ENCODE measurements at places on chromosomes 2 and 18.

DNA sequence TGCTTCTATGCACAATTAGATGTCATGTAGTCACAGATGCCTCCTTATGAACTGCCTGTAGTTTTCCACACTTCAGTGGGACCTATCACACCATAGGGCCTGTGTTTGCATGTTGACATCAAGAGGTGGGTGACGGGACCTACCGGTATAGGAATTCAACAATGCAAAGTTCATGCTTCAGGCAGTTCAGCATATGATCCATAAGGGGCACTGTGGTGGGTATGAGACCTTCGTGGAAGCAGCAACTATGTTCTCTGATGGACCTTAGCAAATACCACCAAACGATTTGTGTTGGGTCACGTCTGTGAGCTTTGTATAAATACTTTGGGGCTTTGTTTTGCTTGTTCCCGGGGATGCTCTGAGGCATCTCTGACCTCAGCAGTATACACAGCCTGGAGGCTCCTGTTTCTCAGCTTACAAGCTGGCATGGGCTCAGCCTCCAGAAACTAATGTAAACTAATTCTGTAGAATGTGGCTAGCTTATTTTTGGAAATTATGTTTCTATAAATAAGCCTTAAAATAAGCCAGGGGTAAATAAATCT lies 111.6 kb downstream of the DTNA start:
- peak; percentile 6 for DNase-seq

- no peak for DNase-seq
These were observed 629.4 kb downstream of the TSN start for GRCh38 chr2:122384768-122385333.

DNA sequence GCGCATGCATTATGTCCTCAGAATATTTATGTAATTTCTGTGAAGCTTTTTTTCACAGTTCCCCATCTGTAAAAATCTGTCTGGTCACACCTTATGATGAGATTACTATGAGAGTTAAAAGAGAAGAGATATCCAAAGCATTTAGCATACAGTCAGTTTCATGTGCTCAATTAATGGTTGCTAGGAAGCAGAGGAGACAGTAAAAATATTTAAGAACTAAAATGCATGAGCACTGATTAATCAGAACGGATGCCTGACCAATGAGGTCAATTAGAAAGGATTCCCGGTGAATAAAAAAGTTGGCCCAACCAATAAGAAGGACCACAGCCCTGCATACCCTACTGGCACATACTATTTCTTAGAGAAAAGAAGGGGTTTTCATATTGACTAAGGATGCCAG lies 12.0 kb upstream of the CRIM1 start:
- no peak for DNase-seq

GRCh38 chr2:135245071-135245470 lies 193.0 kb downstream of the RAB3GAP1 start:
- DNase-seq = peak; percentile 18

DNA sequence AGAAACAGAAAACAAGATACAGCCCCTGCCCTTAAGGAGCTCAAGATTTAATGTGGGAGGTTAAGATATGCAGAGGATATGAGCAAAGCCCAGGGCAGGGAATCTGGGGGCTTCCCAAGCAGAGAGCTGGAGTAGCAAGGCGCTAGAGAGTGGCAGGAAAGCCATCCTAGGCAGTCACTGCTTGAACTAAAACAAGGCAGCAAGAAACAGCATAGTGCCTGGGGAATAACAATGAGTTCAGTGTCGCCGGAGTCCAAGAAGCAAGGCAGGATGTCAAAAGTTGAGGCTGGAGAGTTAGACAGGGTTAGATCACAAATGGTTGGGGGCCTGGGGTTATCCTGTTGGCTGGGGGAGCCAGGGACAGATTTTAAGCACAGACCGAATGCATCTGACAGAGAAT lies 24.6 kb downstream of the CDH2 start:
- DNase-seq = no peak

DNA sequence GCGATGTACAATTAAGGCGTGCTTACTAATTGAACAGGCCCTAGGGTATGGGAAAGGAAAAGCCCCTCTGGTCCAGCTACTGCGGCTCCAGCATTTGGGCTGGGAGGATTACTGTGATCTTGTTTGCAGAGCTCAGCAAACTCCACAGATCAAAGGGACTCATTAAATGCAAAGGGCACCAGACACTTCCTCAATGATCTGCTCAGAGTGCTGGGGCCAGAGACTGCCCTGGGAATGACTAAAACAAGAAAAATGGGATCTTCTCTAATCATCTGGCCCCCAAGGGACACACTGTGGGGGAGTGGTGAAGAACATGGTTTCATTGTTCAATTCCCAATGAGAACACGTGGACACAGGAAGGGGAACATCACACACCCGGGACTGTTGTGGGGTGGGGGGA lies 85.0 kb downstream of the MARCHF4 start:
- peak; percentile 83 for DNase-seq

DNA sequence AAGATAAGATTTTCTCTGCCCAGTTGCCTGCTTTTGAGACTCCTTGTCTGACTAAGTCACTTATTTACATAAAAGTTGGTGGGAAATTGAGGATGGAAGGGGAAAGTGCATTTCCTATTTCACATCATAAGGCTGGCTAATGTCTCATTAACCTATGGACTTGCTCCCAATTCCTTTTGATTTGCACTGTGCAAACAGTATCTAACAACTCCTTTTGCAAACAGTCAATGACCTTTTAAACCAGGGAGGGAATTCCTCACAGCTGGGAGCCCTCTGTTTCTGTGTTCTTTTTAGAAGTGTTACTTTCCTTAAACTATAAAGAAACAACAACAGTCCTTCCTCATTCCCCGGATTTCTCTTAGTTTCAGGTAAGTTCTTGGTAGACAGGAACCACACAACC lies 272.8 kb downstream of the RND3 start:
- no peak for DNase-seq

DNA sequence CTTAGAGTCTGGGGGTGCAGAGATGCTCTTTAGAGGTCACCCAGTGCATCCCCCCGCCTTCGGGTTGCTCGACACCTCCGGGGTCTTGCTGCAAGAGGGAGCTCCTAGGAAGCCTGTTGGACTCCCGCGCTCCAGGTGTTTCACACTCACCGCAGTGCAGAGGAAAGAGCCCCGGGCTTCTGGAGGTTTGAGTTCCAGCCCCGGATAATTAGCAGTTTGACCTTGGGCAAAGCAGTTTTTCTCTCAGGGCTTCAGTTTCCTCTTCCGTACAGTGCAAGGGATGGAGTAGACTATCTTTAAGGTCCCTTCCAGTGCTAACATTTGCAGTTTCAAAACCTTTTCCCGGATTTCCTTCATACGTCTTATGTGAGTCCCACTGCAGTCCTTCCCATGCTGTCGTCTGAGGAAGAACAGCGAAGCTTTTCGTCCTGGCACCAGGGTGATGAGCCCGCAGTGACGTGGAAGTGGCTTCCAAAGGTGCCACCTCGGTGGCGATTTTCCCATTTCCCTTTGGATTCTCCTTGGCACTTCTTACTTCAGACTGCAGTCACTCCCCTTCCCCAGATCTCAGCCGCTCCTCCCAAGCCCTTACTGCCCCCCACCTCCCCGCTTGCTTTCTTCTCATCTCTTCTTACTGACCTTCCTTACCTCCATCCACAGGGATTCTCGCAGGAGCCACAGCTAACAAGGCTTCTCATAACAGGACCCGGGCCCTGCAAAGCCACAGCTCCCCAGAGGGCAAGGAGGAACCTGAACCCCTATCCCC lies 585 bp downstream of the PNKD start:
- no peak for DNase-seq

GRCh38 chr2:176501617-176502016 lies 232.4 kb downstream of the MTX2 start:
- DNase-seq = no peak

GRCh38 chr18:45997700-45998151 lies 30.6 kb upstream of the EPG5 start:
- no peak for DNase-seq

DNA sequence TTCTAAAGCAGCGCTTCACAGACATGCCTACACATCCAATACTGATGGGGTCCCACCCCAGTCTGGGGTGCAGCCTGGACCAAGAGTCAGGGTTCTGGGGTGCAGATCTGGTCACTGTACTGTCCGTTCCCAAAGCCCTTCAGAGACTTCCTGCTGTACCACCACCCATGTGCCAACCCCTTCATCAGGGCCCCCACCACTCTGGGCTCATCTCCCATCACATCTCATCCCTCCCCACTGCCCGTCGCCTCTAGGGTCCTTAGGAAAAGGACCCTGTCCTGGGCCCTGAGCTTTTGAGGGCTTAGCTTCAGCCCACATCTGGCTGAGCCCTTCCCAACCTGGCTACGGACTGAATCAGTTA lies 37.9 kb upstream of the ID2 start:
- no peak for DNase-seq

GRCh38 chr2:200077210-200077650 lies 121.8 kb downstream of the MAIP1 start:
- DNase-seq = peak; percentile 87

GRCh38 chr18:48555465-48555995 lies 16.7 kb downstream of the CTIF start:
- no peak for DNase-seq

DNA sequence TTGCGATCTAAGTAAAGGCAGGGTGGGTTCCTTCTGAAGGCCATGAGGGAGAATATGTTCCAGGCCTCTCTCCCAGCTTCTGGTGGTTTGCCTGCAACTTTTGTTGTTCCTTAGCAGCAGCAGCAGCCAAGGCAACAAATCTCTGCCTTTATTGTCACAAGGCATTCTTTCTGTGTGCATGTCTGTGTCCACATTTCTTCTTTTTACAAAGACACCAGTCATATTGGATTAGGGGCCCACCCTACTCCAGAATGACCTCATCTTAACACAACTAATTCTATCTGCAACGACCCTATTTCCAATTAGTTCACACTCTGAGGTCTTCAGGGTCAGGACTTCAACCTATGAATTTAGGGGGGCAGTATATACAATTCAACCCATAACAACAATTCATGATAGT lies 587.5 kb downstream of the XIRP2 start:
- no peak for DNase-seq

DNA sequence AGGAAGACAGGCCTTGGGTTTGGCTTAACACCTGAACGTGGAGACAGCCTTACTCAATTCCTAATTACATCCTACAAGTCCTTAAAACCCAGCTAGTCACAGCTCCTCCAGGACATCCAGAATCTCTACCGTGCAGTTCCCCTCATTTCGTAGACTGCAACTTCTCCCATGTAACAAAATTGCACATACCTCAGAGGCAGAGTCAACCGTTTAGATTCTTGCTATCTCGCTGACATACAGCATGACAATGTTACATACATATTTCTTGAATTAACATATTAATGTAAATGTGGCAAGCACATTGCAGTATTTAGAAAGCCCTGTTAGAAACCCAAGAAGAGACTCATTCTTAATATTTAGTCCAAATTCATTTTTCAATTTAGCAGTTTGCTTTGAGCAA lies 358.7 kb downstream of the SETBP1 start:
- DNase-seq = peak; percentile 39

DNA sequence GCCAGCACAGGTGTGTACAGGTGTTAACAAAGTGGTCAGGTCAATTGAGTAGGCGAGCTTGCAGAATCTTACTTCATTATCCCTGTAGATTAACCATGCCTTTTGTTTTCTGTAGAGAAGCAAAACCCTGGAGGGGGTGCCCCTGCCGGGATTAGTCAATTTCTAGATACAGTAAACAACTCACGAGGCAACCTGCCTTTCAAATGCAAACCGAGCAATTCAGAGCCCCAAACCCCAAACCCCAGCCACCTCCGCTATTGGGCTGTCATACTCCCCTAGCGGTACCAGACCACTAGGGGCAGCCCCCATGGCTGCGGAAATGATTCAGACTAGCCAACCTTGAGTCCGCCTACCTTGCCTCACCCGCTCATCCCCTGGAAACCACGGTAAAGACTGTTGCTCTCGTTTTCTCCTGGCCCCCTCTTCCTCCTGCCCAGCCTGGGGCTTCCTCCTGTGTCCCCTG lies 61.4 kb upstream of the KIF5C start:
- no peak for DNase-seq

- DNase-seq = no peak
These were observed 391.9 kb upstream of the RAB6C start for GRCh38 chr2:129587426-129588064.

DNA sequence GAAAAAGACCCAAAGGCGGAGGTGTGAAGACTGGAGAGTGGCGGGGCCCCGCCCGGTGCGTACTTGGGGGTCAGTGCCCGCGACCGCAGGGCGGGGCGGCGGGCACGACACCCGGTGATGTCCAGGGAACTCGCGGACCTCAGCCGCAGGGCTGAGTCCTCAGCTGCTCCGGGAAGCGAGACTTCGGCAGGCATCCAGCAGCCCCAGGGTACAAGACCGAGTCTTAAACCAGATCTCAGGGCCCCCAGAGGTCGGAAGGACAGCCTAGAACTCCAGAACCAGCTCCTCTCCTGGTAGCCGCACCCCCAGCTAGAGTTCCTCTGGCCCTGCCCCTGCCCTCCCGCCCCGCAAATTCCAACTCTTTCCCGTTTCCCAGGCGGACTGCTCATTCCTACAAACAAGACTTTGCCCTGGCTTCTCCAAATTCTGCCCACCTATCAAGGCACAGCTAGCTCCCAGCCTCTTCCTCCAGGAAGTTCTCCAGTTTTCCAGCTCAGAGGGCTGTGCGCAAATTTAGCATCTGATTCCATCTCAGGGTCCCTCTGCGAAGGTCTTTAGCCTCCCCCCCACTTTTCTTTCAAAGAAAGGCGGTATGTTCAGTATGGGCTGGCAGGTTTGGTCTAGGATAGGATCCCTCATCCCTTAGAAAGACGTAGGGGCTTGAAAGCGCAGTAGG lies 26.0 kb upstream of the NOTO start:
- peak; percentile 13 for DNase-seq

- DNase-seq = no peak
These were observed 425.2 kb upstream of the MEX3C start for GRCh38 chr18:51622702-51623101.

DNA sequence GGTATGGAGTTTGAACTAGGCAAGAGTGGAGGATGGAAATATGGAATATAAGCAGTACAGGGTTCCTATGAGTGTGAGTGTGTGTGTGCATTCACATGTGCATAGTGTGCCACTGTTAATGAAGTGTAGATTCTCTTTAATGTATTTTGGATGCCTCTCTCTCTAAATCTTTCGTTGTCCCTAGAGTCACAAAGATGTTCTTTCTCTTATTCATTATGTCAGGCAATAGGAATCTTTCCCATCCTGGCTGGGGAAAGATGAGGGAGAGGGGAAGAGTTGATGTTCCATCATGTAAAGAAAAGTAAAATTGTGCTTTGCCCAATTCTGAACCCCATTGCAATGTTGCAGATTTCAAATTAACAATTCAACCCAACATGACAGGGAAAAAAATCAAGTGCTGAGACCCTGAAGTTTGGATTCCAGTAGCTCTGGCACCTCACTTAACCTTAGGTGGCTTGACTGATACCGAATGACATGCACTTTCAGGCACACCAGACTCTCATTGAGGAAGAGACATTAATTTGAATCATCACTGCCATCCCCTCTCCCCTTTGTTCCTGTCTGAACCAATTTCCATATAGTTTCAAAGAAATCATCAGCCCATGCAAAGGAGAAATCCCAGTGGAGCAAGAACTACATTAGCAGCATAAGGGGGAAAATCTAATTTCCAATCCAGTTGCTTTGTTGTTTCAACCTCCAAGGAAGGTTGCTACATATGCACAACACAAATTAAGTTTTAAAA lies 28.0 kb downstream of the KLF7 start:
- DNase-seq = no peak

Measured in fibroblast of skin of right quadriceps (primary cell).